CD8-positive, alpha-beta memory T cell (primary cell): ENCODE measurements at places on chromosomes 3 and 15. TPM values are rescaled to one million over a fixed set of nuclear protein-coding genes. Genes with fewer than 3 reads are reported as not detected.

- no peak for DNase-seq
- no peaks in the 10 kb centered on the region for H3K4me1 ChIP-seq
- H3K27ac ChIP-seq: no peak overlapping the region
- H3K4me3 ChIP-seq: no peak overlapping the region
Measured at GRCh38 chr3:19920401-19921080, 13.5 kb downstream of the EFHB start.

DNA sequence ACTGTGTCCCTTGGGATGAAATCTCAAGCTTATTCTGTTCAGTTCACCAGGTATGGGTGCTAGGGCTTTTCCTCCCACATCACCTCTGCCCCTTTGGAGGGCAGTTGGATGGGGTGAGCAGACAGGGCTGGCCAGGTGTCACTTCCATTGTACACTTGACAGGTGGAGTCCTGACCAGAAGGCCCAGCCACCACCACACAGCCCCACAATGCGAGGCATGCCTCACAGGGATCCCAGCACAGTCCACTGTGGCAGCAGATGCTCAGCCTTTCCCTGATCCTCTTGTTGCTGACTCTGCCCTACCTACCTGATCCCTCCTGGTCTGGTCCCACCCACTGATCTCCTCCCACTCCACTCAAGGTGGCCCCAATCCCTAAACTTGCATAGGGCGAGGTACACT is 88.2 kb downstream of the ANP32A start:
- H3K4me1 ChIP-seq: no peaks in the 10 kb centered on the region
- no peak overlapping the region for H3K4me3 ChIP-seq
- no peak for DNase-seq
- H3K27ac ChIP-seq: no peak overlapping the region
- no peaks in the 10 kb centered on the region for H3K27me3 ChIP-seq

DNA sequence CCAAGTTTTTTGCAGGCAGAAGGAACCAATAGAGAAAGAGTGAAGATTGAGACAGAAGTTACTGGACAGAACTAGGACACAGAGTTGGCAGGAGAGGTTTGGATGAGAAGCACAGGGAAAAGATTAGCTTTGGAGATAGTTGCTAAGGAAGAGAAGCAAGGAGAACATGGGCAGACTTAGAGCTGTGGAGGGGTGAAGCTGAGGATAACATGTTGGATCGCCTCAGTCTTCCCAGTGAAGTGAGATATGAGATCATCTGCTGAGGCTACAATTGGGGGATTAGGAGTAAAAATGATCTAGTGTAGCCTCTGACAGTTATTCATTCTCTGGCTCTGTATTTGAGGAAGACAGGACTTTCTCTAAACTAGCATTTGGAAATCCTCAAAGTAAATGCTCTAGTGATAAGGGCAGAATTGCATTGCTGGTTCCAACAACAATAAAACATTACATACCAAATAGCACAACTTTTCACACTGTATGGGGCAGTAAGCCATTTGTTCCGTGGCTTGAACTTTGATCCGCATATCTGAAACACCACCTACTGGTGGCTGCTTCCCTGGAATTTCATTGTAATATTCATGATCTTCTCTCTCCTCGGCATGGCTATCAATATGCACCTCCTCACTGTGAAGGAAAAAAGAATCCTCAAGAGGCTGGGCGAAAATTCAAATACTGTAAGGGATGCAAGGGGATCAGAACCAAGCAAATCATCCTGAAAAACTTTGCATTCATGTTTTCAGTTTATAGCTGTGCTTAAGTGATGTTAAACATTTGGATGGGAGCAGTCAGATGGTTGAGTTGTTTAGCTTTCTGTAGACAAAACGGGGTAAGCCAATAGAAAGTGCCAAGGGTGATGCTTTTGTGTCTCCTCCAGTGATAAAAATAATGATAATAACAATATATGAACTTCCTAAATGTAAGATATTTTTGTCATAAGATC is 22.2 kb upstream of the EID1 start:
- no peaks in the 10 kb centered on the region for H3K27me3 ChIP-seq
- no peak overlapping the region for H3K27ac ChIP-seq
- no peak for DNase-seq

DNA sequence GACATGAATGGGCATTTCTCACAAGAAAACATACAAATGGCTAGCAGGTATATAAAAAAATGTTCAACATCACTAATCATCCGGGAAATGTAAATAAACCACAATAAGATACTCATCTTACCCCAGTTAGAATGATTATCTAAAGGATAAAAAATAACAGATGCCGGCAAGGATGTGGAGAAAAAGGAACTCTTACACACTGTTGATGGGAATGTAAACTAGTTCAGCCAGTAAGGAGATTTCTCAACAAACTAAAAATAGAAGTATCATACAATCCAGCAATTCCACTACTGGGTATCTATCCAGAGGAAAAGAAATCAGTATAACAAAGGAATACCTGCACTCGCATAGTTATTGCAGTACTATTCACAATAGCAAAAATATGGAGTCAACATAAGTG is 124.2 kb downstream of the SATB1 start:
- H3K27ac ChIP-seq: no peak overlapping the region
- H3K27me3 ChIP-seq: no peaks in the 10 kb centered on the region
- H3K4me1 ChIP-seq: no peaks in the 10 kb centered on the region
- H3K4me3 ChIP-seq: no peak overlapping the region
- no peak for DNase-seq
- no peaks in the 10 kb centered on the region for H3K36me3 ChIP-seq

DNA sequence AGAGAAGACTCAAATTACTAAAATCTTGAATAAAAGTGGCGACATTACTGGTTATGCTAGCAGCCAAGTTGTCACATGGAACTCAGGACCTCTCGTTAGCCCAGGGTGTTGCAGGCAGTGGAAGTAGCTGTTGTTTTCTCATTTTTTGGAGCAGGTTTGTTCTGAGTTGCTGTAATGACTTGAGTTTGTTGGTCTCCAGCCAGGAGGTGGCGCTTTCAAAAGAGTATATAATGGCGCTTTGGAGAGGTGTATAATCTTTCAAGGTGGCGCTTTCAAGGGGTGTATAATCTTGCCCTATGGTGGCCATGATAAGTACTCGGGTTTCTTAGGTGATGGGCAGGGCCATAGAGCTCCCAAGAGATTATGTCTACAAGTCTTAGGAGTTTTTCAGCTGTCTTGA is 632.7 kb downstream of the NTRK3 start:
- DNase-seq: no peak
- H3K4me3 ChIP-seq: no peak overlapping the region
- H3K4me1 ChIP-seq: no peaks in the 10 kb centered on the region

The AP3B2 gene
- total RNA-seq: 0.61 TPM

The CPLX3 gene
- total RNA-seq: not detected

The CPN2 gene
- not detected for total RNA-seq

- H3K4me3 ChIP-seq: no peak overlapping the region
- no peaks in the 10 kb centered on the region for H3K36me3 ChIP-seq
- H3K4me1 ChIP-seq: no peaks in the 10 kb centered on the region
Measured at GRCh38 chr3:99952306-99952705, 134.6 kb downstream of the CMSS1 start.

DNA sequence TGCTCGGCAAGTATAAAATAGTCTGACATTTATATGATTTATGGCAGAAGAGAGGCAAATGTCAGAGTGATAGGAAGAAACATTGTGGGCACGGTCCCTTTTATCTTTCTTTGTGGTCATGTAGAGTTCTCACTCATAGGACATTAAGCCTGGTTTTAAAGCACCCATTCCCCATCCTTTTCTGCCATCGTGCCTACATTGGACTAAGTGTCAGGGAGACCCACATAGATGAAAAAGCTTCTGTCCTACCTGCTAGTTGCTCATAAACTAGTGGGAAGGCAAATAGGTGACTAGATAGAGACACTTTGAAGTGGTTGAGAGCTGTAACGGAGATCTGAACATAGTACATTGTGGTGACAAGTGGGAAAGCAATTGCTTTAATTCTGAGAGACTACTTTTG is 155.7 kb downstream of the B3GALNT1 start:
- H3K27me3 ChIP-seq: no peaks in the 10 kb centered on the region
- no peak for DNase-seq
- no peak overlapping the region for H3K27ac ChIP-seq
- H3K4me3 ChIP-seq: no peak overlapping the region
- peaks cover 10% of the 10 kb centered on the region for H3K4me1 ChIP-seq
- H3K36me3 ChIP-seq: no peaks in the 10 kb centered on the region

DNA sequence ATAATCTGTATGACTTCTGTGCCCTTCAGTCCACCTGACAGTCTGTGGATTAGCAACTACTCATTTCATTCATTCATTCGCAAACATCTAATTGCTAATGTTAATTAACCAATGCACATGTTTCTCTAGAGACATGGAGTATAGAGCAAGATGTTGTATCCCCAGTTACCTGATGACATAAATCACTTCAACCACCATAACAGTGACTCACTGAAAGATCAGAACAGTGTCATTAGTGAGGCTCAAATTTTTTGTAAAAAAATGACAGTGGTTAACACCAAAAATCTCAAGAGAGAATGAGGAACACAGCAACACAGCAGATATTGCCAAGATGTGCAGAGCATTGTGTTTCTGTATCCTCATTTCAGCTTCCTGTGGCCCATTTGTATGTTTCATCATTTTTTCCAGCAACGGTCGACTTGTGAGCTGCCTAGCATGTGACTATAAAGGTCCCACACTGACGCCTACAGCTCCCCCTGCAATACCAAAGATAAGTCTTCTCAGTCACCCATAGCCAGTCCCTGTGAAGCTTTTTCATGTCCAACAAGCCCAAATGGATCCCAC is 3.7 kb upstream of the PLD1 start:
- H3K27ac ChIP-seq: no peak overlapping the region
- no peak for DNase-seq
- peaks cover 8% of the 10 kb centered on the region for H3K27me3 ChIP-seq
- no peak overlapping the region for H3K4me3 ChIP-seq
- peaks cover 10% of the 10 kb centered on the region for H3K4me1 ChIP-seq
